Epithelial cell of prostate (primary cell): ENCODE measurements at places on chromosomes 16 and 17.

DNA sequence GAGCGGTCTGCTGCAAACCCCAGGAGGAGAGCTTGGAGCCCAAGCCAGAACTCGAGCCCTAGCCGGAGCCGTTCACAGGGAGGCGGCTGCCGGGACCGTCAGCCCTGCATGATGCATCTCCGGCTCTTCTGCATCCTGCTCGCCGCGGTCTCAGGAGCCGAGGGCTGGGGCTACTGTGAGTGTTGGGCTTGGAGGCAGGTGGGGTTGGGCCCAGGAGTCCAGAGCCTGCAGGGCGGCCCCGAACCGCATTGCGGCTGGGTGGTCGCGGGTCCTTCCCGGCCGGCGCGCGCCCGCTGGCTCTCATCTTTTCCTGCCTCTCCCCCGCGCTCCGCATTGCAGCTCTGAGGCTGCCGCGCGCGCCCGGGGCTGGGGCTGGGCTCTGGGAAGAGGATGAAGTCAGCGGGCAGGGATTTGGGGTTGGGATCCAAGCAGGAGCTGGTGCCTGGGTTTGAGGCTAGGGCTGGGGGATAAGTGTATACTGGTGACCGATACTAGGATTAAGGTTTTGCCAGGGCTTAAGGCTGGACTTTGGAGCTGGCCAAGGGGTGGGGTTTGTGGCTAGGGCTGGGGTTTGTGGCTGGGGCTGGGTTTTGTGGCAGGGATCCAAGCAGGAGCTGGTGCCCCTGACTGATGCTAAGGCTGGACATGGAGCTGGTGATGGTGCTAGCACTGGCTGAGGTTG, 532 bp downstream of the CNTNAP1 start:
- no peak for DNase-seq

DNA sequence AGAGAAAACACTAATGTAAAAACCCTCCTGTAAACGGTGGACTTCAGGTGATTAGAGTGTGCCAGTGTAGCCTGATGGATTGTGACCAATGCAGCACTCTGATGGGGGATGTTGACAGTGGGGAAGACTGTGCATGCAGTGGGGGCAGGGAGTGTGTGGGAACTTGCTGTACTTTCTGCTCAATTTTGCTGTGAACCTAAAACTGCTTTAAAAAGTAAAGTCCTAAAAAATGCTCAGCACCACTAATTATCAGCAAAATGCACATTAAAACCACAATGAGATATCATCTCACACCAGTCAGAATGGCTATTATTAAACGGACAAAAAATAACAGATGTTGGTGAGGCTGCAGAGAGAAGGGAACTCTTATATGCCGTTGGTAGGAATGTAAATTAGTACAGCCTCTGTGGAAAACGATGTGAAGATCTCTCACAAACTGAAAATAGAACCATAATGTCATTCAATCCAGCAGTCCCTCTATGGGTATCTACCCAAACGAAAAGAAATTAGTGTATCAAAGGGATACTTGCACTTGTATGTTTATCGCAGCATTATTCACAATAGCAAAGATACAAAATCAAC, 9.7 kb upstream of the ULK2 start:
- no peak for DNase-seq

DNA sequence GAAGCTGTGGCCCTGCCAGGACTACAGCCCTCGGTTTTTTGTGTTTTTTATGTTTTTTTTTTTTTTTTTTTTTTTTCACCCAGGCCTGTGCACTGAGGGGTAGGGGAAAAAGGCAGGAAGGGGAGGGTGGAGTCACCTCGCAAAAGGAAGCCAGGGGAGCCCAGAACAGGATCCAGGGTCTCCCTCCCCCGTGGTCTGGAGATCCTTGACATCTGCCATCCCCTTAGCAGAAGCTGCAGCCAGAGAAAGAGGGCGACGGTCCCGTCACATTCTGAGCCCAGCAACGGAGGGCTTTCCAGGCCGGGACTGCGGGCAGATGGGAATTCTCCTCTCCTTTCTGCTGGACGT, 29.1 kb upstream of the PHOSPHO1 start:
- DNase-seq, result no peak

DNA sequence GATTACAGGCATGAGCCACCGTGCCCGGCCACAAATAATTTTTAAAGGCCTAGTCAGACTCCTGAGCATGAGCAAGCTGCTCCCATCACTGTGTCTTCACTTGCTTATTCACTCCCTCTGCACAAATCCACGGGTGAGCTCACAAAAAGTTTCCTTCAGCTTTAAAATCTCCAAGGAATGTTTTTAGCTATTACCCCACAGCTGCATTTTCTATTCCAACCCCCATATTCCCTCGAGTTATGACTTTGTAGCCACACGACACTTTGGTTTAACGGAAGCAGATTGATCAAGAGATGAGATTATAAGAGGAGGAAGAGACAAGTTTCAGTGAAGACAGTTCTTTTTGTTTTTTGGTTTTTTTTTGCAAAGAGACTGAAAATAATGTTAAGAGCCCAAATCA, 49.1 kb upstream of the SLC25A19 start:
- DNase-seq, result no peak

DNA sequence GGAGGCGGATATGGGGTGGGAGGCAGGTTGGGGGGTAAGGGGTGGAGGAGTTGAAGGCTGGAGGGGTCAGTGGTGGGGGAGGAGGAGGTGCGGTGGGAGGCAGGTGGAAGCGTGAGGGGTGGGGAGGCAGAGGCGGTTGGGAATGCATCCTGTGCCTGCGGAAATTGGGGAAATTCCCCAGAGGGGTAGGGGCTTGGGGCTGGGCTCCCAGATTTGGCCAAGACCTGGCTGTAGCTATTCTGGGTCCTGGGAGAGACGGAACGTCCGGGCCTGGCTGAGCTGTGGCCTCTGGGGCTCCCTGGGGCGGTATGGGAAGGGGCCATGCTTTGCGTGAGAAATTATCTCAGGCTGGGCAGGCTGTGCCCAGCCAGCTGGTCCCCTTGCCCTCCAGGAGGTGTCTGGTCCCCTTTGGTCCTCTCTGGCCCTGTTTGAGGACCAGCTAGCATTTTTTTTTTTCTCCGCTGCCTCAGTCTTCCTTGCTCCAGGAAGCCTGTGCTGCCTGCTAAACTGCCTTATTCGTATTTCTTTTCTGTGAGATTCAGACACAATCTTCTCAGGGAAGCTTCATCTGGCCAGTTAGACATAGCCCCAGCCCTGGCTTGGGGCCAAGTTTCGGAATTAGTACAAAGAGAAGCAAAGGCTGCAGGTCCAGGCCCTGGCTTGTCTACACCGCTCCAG, 7.3 kb upstream of the TRPV2 start:
- no peak for DNase-seq
